ENCODE measurements at places on chromosomes 11 and 22.

GRCh38 chr11:20590381-20590780 is 9.0 kb upstream of the SLC6A5 start:
- DNase-seq: no peak

DNA sequence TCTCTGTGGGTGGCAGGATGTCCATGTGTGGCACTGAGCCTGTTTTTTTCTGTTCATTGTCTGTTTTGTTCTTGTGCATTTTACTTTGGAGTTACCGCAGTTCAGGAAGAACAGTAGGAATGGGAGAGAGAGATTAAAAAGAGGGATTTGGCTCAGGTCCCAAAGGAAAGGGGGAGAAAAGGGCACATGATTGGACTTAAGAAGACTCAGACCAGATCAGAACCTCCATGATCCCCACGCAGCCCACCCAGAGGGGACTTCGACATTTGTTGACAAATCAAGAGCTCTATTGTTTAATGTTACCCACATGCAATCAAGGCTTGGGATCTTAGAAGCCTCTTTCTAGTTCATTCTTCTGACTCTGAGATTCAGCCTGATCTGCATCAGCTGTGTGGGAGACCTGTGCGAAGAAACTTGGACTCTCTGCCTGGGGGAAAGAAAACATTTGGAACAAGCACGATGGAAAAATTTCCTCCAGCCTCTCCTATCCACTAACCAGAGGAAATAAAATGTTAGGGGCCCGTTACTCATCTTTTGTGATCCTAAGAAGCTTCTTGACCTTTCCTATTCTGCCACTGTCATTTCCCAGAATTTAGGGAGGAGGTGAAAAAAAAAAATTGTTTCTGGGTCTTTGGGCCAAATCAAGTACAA is 119.2 kb downstream of the SPON1 start:
- no peak for DNase-seq

- DNase-seq: no peak
Observed at GRCh38 chr11:67288198-67288451, 978 bp upstream of the ANKRD13D start.

GRCh38 chr11:64372021-64372420 is 13.1 kb downstream of the RPS6KA4 start:
- DNase-seq: no peak

DNA sequence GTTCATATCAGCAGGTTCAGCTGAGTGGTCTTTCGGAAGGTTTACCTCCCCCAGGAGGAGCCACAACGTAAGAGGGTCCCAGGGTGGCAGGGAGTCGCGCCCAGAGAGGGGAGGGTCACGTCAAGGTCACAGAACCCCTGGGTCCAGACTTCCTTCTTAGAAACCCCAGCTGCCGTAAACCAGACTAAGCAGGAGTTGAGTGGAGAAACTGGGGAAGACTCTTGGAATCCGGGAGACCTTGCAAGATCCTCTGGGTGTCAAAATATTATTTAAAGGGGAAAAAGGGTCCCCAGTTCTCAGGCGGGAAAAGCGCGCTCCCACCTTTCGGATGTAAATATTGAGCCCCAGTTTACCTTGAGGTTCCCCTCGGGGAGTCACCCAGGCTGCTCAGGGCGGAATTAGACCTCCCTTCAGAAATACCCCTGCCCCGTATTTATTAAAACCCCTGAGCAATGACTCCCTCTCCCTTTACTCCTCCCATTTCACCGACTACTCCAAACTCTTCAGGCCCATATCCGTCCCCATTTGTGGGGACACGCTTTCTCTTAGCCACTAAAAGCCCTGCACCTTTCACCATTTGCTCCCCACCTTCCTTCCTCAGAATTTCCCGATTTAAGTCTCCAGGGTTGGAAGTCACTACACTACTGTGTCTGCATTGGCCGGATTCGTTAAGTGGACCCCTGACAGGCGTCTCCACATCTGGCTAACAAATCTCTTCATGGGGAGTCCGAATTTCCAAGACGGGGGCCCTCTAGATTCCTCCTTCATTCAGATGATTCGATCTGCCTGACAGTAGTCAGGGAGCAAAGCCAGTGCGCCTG is 4.2 kb downstream of the SLC17A6 start:
- no peak for DNase-seq

GRCh38 chr11:10303558-10304363 is 1.1 kb upstream of the ADM start:
- no peak for DNase-seq

Measured in activated naive CD4-positive, alpha-beta T cell (primary cell).